ENCODE measurements at places on chromosomes 13 and 19.
A peak's percentile ranks its signal among the peaks of the same experiment; 100 is the strongest.

DNA sequence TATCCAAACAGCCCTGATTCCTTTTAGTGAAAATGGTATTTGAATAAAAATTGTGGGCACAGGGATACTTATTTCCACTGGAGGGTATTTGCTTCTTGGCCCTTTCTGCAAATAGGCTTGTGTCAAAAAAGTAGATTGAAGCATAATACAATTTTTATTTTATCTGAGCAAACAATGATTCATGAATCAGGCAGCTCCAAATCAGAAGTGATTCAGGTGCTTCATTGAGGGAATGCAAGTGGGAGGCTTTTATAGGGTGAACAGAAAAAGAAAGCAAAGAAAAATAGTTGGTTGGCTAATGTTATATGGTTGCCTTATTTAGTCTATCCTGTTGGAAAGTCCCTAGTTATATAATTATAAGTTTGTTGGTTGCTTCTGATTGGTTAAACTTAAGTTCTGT is 117.9 kb downstream of the ITGBL1 start:
- H3K36me3 ChIP-seq, result peaks cover 3% of the 10 kb centered on the region
- DNase-seq, result no peak
- no peak overlapping the region for H3K4me3 ChIP-seq
- peaks cover 5% of the 10 kb centered on the region for H3K4me1 ChIP-seq
- H3K27ac ChIP-seq, result no peak overlapping the region
- peaks cover 5% of the 10 kb centered on the region for H3K27me3 ChIP-seq

- no peaks in the 10 kb centered on the region for H3K27me3 ChIP-seq
- H3K4me1 ChIP-seq, result peaks cover 25% of the 10 kb centered on the region
- DNase-seq, result peak; percentile 26
- H3K27ac ChIP-seq, result peak overlapping the region; percentile 99
Measured at GRCh38 chr13:29849731-29850212, 645 bp downstream of the UBL3 start.

DNA sequence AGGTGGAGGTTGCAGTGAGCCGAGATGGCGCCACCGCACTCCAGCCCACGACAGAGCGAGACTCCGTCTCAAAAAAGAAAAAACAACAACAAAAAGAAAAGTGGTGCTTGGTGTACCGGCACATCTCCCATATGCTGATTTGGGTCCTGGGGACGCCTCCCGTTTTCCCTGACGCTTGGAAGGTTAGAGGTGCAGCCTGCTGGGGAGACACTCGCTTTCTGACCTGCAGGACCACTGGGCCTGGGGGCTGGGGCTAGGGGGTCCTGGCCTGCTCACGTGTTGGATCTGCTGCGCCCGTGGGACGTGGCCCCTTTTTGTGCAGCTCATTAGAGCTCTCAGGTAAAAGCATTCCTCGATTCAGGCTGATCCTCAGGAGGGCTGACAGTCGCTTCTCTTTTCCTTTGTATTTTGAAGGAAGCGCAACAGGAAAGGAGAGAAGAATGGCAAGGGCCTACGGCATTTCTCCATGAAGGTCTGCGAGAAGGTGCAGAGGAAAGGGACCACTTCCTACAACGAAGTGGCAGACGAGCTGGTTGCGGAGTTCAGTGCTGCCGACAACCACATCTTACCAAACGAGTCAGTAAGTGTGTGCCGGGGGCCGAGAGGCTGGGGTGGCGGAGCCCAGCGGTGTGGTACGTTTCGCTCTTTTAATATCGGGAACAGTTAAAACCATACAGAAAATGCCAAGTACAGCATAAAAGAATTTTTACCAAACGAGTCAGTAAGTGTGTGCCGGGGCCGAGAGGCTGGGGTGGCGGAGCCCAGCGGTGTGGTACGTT is 25.1 kb downstream of the ATP4B start:
- no peak overlapping the region for H3K27ac ChIP-seq
- no peaks in the 10 kb centered on the region for H3K27me3 ChIP-seq
- H3K36me3 ChIP-seq, result peaks cover 9% of the 10 kb centered on the region
- no peak overlapping the region for H3K4me3 ChIP-seq
- no peak for DNase-seq

DNA sequence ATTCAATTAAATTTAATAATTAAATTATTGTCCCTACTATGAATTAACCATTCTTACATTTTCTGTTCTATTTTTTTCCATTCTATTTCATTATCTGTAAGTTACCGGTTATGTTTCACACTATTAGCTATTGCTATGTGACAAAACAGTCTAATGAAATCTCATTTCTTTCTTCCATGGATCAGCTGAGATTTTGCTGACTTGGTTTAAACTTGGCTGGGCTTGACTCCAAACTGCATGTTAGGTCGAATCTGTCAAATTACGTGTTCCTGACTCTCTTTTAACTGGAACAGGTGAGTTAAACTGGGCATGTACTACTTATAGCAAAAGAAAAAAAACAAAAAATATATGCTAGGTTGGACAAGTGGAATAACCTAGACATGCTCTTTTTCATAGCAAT is 1464.4 kb downstream of the OLFM4 start:
- H3K36me3 ChIP-seq, result no peaks in the 10 kb centered on the region
- no peaks in the 10 kb centered on the region for H3K4me1 ChIP-seq
- H3K27me3 ChIP-seq, result no peaks in the 10 kb centered on the region

DNA sequence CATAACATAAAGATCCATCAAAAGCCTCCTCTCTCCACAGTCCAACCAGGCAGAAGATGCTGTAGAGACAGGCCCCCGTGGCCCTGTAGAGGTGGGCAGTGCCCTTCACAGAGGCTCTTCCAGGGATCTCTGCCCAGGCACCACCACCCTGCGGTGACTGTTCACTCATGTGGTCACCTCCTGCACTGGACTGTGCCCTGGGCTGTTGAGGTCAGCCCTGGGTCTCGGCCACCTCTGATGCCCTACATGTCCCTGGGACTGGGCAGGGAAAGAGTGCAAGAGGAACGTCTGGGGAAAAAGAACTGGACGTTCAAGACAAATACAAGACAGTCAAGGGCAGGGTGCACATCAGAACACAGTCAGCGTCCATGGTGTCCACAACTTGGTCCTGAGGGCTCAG is 22.3 kb downstream of the PEPD start:
- H3K4me1 ChIP-seq, result no peaks in the 10 kb centered on the region
- DNase-seq, result no peak
- H3K27me3 ChIP-seq, result no peaks in the 10 kb centered on the region
- H3K4me3 ChIP-seq, result no peak overlapping the region

DNA sequence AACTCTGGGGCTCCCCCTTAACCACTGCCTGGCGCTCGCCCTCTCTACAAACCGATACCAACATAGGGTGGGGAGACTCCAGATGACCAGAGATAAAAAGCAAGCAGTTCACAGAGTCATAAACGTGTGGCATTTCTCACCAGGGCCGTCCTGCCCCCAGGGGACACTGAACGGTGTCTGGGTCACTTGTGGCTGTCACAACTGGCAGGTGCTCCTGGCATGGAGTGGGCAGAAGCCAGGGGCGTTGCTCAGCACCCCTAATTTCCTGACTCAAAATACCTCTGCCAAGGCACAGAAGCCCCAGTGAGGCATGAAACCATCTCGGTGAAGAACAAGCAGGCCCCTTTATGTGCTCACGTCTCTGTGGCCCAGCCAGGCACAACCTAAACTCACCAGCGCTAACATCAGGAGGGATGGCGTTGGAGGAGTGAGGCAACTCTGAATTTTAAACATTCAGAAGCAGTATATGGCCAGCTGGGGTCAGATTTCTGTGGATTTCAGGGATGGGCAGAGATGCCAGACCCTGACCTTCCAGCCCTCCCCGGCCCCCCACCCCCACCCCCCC is 1.8 kb downstream of the PIP5K1C start:
- DNase-seq, result no peak

DNA sequence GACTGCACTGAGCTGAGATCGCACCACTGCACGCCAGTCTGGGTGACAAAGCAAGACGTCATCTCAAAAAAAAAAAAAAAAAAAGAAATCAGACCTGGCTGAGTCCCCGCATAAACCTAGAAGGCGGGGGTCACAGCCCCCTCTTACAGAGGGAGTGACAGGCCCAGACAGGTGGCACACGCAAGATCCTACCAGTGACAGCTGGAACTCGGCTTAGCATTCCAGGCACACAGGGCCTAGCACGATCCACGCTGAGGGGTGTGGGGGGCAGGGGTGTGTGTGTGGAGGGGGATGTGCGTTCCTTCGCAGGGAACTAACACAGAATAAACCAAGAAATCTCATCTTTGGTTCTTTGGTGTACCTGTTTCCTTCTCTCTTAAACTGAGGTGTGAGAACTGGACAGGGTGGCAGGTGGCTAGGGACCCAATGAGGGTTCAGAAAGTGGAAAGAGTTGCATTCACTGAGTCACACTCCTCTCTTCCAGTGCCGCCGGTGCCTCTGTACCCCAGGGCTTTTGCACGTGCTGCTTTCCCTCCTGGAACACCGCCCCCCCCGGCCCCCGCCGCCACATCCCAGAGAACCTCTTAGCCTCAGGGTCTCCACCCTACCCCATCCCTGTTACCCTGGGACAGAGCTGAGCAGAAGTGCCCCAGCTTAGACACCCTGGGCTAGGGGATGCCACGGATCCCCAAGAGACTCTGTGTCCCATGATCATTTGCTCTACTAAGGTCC is 5.0 kb downstream of the SGTA start:
- peak overlapping the region; percentile 31 for H3K4me3 ChIP-seq
- no peaks in the 10 kb centered on the region for H3K27me3 ChIP-seq
- H3K4me1 ChIP-seq, result peaks cover 30% of the 10 kb centered on the region

- H3K36me3 ChIP-seq, result peaks cover 2% of the 10 kb centered on the region
- no peak overlapping the region for H3K27ac ChIP-seq
- no peak overlapping the region for H3K4me3 ChIP-seq
- DNase-seq, result no peak
- no peaks in the 10 kb centered on the region for H3K27me3 ChIP-seq
Measured at GRCh38 chr19:18131841-18132596, 20.9 kb upstream of the PIK3R2 start.

GRCh38 chr19:14031719-14032480 is at the start of gene IL27RA:
IL27RA (plus strand) TSS chr19:14031762; CDS start chr19:14031873, 111 bp downstream.
- DNase-seq, result peak; percentile 69
- H3K27me3 ChIP-seq, result no peaks in the 10 kb centered on the region
- H3K4me3 ChIP-seq, result peak within 1 kb of the TSS; percentile 97

- peaks cover 17% of the 10 kb centered on the region for H3K4me1 ChIP-seq
- H3K27me3 ChIP-seq, result no peaks in the 10 kb centered on the region
- H3K36me3 ChIP-seq, result no peaks in the 10 kb centered on the region
- no peak for DNase-seq
- peak overlapping the region; percentile 86 for H3K27ac ChIP-seq
Measured at GRCh38 chr13:29902632-29903305, 52.4 kb upstream of the UBL3 start.

- DNase-seq, result no peak
- H3K27ac ChIP-seq, result no peak overlapping the region
- H3K36me3 ChIP-seq, result no peaks in the 10 kb centered on the region
- no peaks in the 10 kb centered on the region for H3K27me3 ChIP-seq
- H3K4me3 ChIP-seq, result no peak overlapping the region
Measured at GRCh38 chr19:7194566-7194965, 99.6 kb downstream of the INSR start.

GRCh38 chr13:28964052-28964451 is 143.9 kb downstream of the MTUS2 start:
- DNase-seq, result no peak
- H3K4me1 ChIP-seq, result no peaks in the 10 kb centered on the region
- H3K4me3 ChIP-seq, result no peak overlapping the region
- no peaks in the 10 kb centered on the region for H3K36me3 ChIP-seq
- H3K27ac ChIP-seq, result no peak overlapping the region

- no peak overlapping the region for H3K27ac ChIP-seq
- no peaks in the 10 kb centered on the region for H3K4me1 ChIP-seq
- DNase-seq, result no peak
- H3K36me3 ChIP-seq, result no peaks in the 10 kb centered on the region
- H3K27me3 ChIP-seq, result no peaks in the 10 kb centered on the region
- H3K4me3 ChIP-seq, result no peak overlapping the region
Measured at GRCh38 chr13:22703601-22704209, 477.1 kb upstream of the SGCG start.

DNA sequence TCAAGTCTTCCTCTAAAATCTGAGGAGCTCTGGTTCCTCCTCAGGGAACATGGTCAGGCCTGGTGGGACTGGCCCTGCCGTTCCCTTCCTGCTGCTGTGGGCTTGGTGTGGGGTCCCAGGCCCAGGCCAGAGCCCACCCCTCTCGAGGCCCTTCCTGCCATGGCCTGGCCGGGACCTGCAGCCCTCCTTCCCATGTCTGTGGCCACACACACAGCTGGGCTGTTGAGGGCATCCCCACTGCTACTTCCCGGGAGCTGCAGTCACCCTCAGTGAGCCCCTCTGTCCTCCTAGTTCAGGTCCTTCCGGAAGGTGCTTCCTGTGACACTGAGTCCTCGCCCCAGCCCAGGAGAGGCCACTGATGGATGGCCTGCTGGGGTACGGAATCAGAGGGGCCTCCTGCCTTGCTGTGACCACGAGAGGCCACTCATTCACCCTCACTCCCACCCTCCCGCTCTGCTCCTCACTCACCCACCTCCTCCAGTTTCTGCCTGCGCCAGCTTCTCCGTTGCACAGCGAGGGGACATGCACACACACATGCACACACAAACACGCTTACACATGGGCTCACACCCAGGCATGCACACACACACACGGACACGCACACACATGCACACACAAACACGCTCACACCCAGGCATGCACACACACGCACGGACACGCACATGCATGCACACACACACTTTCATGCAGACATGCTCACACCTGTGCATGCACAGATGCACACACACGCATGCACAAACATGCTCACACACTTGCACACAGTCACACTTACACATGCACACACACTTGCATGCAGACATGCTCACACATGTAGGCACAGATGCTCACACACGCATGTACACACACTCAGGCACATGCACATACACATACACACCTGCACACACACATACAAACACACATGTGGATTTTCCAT is 7.3 kb upstream of the MCF2L start:
- no peaks in the 10 kb centered on the region for H3K27me3 ChIP-seq
- peaks cover 7% of the 10 kb centered on the region for H3K4me1 ChIP-seq
- H3K27ac ChIP-seq, result no peak overlapping the region
- H3K36me3 ChIP-seq, result no peaks in the 10 kb centered on the region

- H3K27ac ChIP-seq, result no peak overlapping the region
- no peak for DNase-seq
- H3K36me3 ChIP-seq, result no peaks in the 10 kb centered on the region
- peaks cover 48% of the 10 kb centered on the region for H3K27me3 ChIP-seq
- no peaks in the 10 kb centered on the region for H3K4me1 ChIP-seq
Measured at GRCh38 chr13:97502181-97502580, 68.2 kb downstream of the RAP2A start.

GRCh38 chr13:32208860-32209259 is 106.3 kb downstream of the ZAR1L start:
- no peak for DNase-seq
- H3K4me3 ChIP-seq, result no peak overlapping the region
- no peaks in the 10 kb centered on the region for H3K27me3 ChIP-seq
- peaks cover 18% of the 10 kb centered on the region for H3K36me3 ChIP-seq
- no peak overlapping the region for H3K27ac ChIP-seq
- peaks cover 8% of the 10 kb centered on the region for H3K4me1 ChIP-seq

GRCh38 chr19:49546825-49547565 is 19.2 kb downstream of the RCN3 start:
- DNase-seq, result no peak
- no peaks in the 10 kb centered on the region for H3K27me3 ChIP-seq
- H3K4me3 ChIP-seq, result peak overlapping the region; percentile 83
- H3K4me1 ChIP-seq, result peaks cover 21% of the 10 kb centered on the region

GRCh38 chr13:67437244-67437643 is 207.1 kb upstream of the PCDH9 start:
- H3K4me3 ChIP-seq, result no peak overlapping the region
- H3K27ac ChIP-seq, result no peak overlapping the region
- H3K4me1 ChIP-seq, result no peaks in the 10 kb centered on the region
- no peaks in the 10 kb centered on the region for H3K27me3 ChIP-seq
- H3K36me3 ChIP-seq, result no peaks in the 10 kb centered on the region
